ENCODE measurements at places on chromosomes 13 and 19.

DNA sequence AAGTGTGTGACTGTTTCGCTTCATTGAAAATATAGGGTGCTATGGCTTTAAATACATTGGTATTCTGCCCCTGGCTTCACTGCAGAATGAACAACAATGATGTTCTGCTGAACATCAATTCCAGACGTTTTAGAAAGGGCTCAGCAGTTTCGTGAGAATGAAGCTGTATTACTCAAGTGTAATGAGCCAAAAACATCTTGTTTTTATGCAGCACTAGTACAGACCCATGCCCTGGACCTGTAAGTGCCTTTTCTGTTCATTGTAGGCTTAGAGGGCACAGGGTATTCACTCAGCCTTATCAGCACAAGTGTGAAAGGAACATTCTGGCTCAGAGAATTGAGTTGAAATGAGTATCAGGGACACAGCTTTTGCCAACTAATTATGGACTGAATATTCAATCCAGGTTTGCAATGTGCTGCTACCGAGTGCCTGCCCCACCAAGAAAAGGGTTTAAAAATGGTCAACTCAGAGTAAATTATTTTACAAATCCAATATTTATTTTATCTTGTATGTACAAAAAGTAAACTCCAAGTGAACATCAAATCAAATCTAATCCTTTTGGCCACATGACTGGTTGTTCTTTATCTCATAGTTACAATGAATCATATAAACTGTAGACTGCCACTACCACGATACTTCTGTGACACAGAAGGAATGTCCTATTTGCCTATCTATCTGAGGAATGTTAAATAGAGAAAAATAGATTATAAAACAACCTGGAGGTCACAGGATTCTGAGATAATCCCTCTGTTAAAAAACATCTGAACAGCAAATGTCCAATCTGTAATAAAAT, 362.8 kb downstream of the NALCN start:
- no peak for DNase-seq

GRCh38 chr19:18460900-18461299, 23.0 kb upstream of the ISYNA1 start:
- DNase-seq: peak; percentile 54

DNA sequence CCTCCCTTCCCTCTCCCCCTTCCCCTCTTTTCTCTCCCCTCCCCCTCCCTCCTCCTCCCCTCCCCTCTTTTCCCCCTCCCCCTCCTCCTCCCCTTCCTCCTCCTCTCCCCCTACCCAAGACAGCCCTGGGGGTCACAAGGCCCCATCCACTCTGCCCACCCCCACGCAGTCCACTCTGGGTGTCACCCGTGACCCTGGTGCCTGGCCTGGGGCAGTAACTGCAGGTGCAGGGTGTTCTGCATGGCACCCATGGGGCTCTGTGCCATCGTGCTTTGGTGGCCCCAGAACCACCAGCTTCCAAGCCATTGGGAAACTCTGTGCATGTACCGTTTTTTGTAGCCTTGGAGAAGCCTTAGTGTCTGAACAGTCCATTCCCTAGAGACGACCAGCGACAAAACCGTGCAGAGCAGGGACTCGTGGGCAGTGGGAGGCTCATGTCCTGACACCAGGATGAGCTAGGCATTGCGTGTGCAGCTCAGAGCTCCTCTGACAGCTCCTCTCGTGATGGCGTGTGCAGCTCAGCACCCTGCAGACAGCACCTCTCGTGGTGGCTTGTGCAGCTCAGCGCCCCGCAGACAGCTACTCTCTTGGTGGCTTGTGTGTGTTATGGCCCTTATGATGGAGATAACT, 43.7 kb upstream of the F7 start:
- no peak for DNase-seq

DNA sequence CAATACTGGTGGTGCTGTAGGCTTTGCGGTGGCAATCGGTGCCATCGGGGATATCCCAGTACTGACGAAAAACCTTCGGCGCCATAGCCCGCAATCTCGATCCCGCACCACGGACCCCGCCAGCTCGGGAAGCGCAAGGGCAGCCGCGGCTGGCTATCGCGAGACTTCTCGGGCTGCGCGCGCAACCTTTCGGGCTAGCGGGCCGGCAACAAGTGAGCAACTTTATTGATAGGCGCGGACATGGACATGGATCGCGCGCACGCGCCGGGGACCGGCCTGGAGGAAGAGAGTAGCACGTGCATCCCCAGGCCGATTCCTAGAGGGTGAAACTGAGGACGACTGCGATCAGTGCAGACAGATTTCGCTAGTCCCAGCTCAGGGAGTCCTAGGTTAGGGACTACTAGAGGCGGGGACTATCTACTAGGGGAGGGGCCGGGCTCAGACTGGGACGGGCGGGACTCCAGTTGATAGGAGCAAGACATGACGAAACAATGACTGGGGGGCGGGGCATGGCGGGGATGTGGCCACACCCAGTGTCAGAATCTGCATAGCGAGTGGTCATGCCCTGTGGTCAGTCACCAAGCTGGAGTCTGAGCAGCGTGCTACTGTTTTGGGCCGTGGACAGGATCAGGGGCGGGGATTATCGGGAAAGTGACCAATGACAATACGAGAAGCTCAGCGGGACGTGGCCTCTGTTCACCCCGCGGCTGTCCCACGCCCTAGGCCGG, at the start of gene NDUFA11:
NDUFA11 (minus strand) TSS at position 167 of the 728 bp plus-strand sequence; CDS start at position 85, 82 bp downstream.
- peak; percentile 93 for DNase-seq

- peak; percentile 94 for DNase-seq
Measured at GRCh38 chr19:8526345-8527091, 12.6 kb upstream of the ZNF414 start.

DNA sequence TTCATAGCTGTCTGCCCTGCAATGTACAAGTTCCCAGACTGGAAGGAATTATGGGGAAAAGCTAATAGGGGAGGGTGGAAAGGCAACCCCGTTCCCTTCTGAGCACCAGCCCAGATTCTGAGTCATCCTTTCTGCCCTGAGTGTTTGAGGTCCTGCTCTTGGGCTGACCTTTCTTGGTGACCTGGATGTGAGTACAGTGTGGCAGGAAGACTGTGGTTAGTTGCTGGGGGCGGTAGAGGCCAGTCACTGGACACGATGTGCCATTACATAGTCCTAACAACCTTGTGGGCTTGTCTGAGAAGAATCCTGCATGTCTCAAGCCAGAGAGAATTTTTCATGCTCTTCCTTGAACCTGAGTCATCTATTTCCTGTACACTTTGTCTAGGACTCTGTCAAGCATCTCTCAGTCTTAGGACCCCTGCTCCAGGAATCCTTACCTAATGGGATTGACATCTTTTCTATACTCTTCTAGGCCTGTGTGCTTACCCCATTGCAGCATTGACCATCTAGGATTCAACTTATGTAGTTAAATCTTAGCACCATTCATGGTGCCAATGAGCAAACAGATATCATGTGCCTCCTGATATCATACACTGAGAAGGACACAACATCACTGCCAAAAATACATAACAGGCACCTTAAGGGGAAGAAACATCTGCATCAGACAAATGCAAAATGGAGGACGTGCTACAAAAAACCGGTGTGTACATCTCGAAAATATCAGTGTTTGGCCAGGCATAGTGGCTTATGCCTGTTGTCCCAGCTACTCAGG, 8.1 kb upstream of the ANGPTL4 start:
- peak; percentile 100 for DNase-seq

- no peak for DNase-seq
Measured at GRCh38 chr19:10543059-10543419, 665 bp upstream of the ATG4D start.

- DNase-seq: no peak
Measured at GRCh38 chr19:40553885-40554857, 22.5 kb upstream of the SHKBP1 start.

GRCh38 chr13:26735677-26736076, 24.9 kb downstream of the GPR12 start:
- DNase-seq: no peak

- no peak for DNase-seq
Measured at GRCh38 chr19:33797802-33798671, 1.4 kb downstream of the KCTD15 start.

DNA sequence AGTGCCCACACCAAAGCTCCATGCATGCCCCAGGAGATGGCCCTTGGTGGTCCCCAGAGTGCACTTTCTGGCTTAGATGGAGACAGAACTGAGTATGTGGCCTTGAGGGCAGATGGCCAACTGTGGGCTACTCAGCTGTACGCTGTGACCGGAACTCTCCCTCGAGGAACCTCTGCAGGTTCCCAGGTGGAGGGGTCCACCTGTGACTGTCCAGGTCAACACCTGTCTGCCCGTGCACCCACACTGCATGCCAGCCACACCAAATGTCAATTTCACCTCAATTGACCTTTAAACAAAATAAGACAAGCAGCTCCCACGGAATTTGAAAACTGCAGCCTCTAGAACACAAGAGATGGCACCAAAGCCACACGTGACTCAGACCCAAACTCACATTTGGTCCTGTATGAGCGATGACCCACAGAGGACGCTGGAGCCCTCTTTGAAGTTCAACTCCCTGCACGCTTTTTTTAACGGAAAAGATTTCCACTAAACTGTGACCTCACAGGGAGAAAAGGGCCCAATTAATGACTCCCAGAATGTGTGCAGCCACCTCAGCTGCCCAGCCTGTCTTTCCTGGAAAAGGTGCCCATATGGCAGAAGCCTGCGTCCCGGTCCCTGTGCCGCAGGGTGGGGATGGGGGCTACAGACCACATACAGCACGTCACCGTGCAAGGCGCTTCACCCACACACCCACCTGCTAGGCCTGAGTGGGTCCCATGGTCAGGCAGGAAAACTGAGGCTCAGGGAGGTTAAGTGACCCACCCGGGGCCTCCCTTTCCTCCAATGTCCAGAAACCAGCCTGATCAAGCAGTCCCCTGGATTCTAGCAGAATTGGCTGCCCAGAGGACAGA, 47.7 kb downstream of the KLF2 start:
- no peak for DNase-seq

DNA sequence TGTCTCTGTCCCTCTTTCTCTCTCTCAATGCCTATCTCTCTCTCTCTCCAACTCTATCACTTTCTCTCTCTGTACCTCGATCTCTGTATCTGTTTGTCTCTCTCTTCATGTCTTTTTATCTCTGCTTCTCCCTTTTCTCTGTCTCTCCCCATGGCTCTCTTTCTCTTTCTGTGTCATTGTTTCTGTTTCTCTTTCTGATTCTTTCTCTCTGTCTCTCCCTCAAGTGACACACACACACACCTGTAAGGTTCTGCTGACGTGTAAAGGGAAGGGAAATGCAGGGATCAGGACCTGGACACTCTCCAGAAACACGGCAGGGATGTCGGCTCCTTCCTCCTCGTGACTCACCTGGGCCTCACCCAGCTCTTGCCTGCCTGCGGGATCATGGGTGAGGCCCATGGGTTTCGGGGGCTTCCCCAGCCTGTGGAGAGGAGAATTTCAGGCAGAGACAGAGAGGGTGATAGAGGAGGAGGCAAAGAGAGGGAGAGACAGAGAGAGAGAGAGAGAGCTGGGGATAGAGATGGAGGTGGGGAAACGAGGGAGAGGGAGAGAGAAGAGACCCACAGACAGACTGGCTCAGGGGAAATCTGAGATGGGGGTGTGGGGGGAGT, 5.4 kb upstream of the PLAUR start:
- DNase-seq: peak; percentile 62

- peak; percentile 82 for DNase-seq
Measured at GRCh38 chr19:10543420-10544241, at the start of gene ATG4D. ATG4D (plus strand) TSS chr19:10543904; CDS start chr19:10544091, 187 bp downstream.

DNA sequence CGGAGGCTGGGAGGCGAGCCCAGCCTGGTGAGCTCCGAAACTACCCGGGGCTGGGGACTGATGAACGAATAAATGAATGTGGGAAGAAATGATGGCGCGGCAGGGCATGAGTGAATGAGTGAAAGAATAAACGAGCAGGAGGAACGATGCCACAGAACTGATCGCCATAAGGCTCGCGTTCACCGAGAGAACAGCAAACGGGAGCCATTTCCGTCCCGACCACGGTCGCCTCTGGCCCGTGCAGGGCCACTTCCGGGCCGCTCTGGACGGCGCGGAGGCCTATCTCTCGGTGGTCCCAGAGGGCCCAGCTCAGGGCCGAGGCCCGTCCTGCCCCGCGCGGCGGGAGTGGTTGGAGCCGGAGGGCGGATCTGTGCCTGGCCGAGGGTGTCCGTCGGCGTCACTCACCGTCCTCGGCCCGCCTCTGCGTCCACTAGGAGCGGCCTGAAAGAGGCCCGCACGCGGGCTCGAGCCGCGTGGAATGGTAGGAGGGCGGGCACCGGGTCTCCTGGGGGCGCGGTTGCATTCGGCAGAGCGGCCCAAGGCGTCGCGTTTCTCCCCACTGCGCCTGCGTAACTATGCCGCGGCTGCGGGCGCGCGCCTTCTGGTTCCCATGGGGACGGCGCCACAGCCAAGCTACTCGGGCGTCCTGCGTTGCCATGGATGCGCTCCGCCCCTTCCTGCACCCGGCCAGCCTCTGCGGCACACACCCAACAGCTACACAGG, at the start of gene ZNF497:
ZNF497 (minus strand) TSS at position 480 of the 723 bp plus-strand sequence. CDS start 5,116 bp downstream, outside the sequence.
- peak; percentile 97 for DNase-seq

DNA sequence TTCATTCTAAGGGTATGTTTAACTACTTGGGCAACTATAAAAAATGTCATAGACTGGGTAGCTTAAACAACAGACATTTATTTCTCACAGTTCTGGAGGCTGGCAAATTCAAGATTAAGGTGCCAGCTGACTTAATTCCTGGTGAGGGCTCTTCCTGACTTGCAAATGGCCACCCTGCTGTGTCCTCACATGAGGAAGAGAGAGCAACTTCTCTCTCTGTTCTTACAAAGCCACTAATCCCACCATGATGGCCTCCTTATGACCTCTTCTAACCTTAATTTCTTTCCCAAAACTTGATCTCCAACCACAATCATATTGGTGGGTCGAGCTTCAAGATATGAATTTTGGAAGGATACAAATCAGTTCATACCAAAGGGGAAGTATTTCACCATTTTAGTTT, 399.0 kb downstream of the DCT start:
- no peak for DNase-seq

DNA sequence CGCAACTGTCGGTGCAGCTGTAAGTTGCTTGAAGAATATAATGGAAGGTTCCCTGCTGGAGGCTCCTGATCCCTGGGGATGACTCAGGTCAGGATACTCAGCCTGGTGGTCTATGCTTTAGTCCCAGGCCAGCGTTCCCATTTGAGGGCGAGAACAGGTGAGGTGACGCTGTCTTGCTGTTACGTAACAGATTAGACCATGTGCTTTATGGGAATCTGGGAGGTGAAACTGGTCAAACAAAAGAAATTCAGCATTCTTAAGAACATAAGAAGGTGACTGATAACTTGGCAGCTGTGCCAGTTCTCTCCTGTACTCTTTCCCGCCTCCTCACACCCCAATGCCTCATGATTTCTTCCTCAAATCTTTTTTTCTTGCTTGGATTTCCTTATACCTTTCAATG, at the start of gene CXCL17:
CXCL17 (minus strand) TSS at position 114 of the 400 bp plus-strand sequence. CDS start 114 bp downstream, outside the sequence.
- DNase-seq: no peak
